ENCODE measurements at places on chromosomes 7 and 10.
A peak's percentile ranks its signal among the peaks of the same experiment; 100 is the strongest.

DNA sequence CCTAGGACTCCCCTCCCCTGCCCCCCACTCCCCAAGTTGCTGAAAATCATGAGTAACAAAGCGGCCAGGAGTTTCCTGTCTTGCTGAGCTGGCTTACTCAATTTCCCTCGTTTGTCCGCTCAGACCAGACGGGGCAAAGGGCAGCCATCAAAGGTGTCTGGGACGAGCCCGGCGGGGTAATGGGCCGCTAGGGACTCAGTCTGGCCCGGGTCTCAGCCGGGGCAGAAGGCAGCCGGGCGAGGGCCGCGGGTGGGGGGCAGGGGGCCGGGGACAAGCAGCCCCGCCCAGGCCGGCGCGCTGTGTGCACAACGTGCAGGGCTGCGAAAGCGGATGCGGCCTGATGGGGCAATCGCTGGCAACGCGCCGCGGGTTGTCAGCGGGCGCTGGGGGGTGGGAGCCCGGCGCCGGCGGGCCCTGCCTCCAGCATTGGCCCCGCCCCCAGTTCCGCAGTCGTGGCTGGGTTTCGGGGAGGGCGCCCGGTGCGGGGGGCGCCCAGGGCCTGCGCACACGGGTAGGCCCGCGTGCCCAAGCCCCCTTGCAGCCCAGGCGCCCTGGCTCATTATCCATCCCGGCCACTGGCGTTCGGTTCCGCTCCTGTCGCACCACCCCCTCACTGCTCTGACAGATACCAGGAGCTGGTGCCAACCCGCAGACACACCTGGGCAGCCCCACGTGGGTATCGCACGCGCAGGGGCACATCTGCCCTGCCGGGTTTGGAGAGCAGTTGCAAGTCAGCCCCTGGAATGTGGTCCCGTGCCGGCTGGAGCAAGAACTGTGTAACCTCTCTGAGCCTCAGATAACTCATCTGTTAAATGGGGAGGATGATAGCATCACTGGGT, 35.1 kb downstream of the DNAJB12 start:
- peak; percentile 97 for DNase-seq

DNA sequence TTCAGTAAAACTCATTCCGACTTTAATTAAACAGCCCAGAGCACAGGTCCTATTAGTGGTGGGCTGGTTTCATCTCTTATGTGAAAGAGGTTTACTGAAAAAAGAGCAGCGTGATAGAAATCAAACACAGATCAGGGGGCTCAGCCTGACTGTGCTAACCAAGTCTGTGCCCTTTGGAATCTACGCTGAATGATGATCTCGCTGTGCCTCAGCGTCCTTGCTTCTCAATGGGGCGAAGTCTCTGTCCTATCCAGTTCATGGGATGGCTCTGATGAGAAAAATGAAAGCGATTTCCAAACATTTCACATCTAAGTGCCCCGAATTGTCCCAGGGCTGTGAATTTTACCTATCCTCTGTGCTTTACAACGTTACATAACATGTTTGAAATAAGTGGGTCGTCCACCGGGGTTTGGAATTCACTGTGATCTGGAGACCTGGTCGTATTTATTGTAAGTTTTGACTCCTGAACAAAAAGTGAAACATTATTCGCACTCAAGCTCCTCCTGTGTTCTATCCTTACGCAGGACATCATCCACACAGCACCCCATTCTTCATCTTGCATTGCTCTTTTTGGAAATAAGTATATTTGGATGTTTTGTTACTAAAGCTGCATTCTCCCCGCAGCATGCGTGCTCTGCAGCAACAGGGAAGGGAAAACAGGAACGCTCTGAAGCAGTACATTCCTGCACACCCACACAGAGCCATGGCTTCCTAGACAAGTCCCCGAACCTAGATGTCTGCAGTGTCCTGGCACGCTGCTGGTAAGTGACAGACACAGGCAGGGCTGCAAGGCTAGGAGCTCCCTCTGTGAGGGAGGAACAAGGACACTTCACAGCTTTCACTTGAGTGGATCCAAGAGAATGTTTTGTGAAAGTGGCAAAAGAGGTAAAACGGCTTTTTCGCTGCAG, 83.5 kb downstream of the SLC37A3 start:
- no peak for DNase-seq

GRCh38 chr10:102342458-102342857, 53.0 kb upstream of the NFKB2 start:
- no peak for DNase-seq

- no peak for DNase-seq
Observed at GRCh38 chr7:128831994-128832879, 2.0 kb downstream of the FLNC start.

GRCh38 chr7:19111474-19112273, 5.8 kb downstream of the TWIST1 start:
- no peak for DNase-seq

DNA sequence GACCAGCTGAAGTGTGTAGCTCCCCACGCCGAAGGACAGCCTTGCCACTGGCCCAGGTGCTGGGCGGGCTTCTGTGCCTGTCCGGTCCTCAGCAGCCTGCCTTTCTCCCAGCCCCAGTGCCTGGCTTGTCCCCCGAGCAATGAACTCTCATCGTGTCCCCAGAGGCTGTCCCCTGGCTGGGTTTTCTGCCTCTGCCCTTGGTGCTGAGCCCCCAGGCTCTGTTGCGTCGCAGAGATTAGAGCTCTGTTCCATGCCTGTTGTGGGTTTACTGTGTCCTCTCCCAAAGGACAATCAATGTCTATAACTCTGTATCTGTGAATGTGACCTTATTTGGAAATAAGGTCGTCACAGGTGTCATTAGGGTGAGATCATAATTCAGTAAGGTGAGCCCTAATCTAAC, 226.1 kb upstream of the SHH start:
- no peak for DNase-seq

GRCh38 chr7:55588976-55589604, 16.8 kb upstream of the VOPP1 start:
- no peak for DNase-seq

DNA sequence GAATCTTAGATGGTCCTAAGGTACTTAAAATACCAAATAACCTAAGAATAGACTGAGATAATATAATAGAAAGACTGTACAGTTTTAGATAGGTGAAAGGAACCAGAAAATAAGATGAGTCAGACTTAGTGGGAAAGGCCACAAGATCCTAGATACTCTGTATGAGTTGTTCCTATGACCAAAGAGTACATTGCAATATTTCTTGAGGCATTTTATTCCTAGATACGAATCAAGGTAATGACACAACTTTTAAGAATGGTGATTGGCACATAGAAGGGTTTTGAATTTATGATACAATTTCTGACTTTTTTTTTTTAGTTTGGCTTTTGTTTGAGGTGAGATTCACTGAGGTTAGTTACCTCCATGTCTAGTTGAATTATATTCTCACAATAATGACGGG, 30.2 kb downstream of the MGAM start:
- peak; percentile 72 for DNase-seq

DNA sequence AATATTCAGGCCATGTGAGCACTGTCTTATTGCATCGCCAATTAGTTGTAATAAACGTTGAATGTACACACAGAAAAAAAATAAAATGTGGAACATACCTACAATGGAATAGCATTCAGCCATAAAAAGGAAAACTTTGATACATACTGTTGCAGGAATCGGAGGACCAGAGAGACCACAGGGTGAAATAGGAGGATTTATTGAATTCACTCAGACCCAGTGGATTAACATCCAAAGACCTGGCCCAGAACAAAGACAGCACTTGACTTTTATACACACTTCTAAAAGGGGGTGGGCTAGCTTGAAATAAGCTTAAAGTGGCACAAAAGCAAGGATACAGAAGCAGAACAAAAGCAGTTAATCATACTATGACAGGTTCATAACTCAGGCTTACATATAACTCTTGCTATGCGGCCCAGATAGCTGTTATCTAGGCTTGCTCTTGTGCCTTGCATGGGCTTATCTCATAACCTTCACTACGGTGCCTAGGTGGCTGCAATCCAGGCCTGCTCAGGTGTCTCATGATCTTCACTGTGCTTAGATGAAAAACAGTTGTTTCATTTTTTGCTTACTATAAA, 292.2 kb upstream of the TAC1 start:
- no peak for DNase-seq

DNA sequence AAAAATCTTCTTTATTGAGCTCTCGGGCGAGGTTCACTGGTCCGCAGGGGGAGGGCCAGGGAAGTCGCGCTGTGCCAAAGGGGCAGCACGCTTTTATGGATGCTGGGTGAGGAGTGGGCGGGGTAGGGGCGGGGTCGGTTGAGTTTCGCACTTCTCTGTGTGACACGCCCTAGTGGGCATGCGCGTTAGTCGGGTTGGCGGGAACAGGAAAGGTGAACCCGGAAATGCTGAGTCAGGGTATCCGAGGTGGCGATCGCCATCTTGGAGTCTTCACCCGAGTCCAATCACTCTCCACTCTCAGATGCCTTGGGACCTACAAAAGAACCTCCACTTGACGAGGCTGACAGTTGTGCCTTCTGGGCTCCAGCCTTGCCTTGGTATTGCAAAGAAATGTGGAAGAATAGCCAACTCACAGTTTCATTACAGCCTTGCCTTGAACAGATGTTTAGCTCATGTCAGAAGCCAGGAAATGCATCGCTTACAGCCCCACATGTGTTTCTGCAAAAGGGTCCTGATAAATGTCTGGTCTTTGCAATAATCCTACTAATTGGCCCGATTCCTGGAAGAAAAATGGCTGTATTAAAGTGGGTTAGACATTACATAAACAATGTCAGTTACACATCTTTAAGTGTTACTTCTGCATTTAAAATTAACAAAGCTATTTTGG, 64.1 kb downstream of the AHR start:
- DNase-seq, result no peak

DNA sequence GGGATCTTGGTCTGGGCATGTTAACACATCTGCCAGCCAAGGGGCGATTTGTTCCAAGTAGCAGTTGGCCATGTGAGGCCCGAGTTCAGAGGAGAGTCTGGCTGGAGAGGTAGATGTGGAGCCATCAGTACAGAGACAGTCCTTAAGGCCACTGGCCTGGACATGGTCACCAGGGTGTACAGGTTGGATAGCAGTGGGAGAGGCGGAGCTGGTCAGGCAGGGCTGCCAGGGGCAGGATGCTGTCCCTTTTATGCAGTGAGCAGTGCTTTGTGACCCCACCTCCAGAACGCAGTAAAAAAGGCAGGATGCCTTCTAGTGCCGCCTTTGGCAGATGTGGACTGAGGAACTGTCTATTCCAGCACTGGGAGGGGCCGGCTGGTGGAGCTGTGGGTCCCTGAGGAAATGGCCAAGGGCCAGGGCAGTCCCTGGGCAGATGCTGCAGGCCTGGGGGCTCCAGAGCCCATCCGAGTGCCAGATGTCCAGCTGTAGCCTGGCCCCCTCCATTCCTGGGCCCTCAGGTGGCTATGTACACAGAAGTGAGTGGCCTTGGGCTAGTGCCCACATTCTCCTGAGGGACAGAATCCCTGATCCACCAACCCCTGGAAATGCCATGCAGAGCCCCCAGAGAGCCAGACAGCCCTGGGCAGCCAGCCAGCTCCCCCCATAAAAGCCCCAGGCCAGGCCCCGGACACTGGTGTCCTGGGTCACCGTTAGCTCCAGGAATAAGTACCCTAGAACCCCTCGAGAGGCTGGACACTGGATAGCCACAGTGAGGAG, 17.2 kb upstream of the MYL7 start:
- no peak for DNase-seq

DNA sequence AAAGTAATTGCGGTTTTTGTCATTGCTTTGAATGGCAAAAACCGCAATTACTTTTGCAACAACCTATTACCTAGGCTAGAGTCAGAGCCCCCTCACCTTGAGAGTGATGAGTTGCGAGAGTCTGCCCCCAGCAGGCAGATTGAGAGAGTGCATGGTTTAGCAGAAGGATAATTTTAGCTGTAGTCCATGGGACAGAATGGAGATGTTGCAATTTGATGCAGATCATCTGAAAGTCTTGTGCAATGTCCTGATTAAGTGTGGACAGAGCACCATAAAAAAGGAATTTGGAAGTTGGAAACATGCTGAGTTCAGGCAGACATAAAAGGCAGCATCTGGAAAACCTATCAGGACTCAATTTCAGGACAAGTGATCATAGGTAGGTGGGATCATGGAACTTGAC, 48.7 kb downstream of the GPR141 start:
- DNase-seq, result peak; percentile 43

DNA sequence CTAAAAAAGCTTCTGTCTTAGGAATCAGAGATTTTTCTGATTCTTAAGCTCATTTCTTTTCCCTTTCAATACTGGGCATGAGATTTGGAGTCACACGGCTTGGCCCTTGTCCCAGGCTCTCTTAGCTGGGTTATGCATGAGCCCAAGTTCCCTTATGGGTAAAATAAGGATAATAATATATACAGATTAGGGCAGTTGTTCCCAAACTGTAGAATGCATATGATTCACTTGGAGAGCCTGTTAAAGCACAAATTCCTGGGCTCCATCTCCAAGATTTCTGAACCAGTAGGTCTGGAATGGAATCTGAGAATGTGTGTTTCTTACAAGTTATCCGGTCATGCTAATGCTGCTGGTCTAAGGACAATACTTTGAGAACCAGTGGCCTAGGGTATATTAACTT, 154.0 kb downstream of the REEP3 start:
- no peak for DNase-seq

DNA sequence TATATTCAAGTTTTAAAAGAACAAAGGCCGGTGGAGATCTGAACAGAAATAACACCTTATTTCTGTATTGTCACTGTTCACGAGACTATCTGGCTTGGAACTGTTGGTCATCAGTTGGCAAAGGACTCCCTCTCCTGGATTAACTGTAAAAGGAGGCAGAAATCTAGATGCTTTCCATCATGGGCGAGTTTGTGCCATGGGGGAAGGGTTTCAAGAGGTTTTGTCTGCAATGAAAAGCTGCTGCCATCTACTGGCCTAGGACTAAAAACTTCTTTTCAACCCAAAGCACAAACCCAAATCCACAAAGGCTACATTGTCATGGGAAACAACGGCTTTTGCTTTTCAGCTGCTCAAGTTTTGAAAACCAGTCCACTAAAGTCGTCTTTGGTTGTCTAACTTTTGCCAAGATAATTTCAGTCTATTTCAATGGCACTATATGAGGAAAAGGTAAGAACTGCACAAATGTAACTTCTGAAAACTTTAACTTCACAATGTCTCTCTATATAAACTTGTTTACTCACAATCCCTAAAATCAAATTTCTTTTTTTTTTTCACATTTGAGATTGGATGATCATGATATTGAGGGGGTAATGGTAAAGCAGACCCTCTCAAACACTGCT, 196.8 kb downstream of the SKAP2 start:
- DNase-seq, result peak; percentile 34

GRCh38 chr10:121927318-121927840, 452 bp downstream of the ATE1 start:
- DNase-seq, result peak; percentile 20

DNA sequence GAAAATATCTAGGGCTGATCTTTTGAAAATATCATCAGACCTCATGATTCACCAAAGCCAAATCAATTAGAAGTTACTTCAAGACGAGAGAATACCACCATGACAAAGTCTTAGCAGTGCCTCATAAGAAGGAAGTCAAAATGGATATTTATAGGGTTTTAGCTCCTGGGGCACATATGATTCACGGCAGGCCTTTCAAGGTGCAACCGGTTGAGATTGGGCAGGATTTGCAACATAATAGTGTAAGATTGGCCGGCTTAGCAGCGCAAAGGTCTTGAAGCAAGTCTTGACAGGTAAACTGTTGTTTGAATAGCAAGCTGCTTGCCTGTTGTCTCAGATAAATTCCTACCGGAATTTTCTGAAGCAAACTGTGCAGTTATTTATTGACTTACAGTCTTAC, 17.5 kb downstream of the ADRB1 start:
- DNase-seq, result peak; percentile 98
